HT-29 (cell line): ENCODE measurements at places on chromosomes 3 and 15. TPM values are rescaled to one million over a fixed set of nuclear protein-coding genes. Genes with fewer than 3 reads are reported as not detected.

Gene EPHA3
- total RNA-seq: not detected in 2 replicates

Gene CYP19A1
- not detected in 2 replicates for total RNA-seq

Gene LXN
- 13.0 and 14.2 TPM in 2 replicates for total RNA-seq

Gene TIMP4
- total RNA-seq: 2.7 and 3.8 TPM in 2 replicates

Gene CHDH
- total RNA-seq: 27.6 and 54.6 TPM in 2 replicates

Gene ROPN1
- not detected in 2 replicates for total RNA-seq

Gene ZNF80
- not detected in 2 replicates for total RNA-seq

Gene MCF2L2
- 0.05 TPM in 1 of 2 replicates, not detected in the other for total RNA-seq

Gene NPRL2
- 30.0 and 30.7 TPM in 2 replicates for total RNA-seq

Gene C3orf49
- not detected in 2 replicates for total RNA-seq

Gene ZBBX
- not detected in 2 replicates for total RNA-seq

Gene DPH6
- 9.3 and 27.3 TPM in 2 replicates for total RNA-seq

Gene MGLL
- total RNA-seq: 83.6 and 95.0 TPM in 2 replicates

Gene RPP25
- total RNA-seq: 60.1 and 68.1 TPM in 2 replicates

Gene PGBD4
- total RNA-seq: 1.5 and 1.7 TPM in 2 replicates

Gene ARPP21
- not detected in 2 replicates for total RNA-seq

Gene WDR82
- 16.4 and 18.9 TPM in 2 replicates for total RNA-seq

Gene ATP8B4
- total RNA-seq: 0.66 and 0.68 TPM in 2 replicates

Gene TMEM108
- not detected in 2 replicates for total RNA-seq

Gene PPP2R3A
- total RNA-seq: 2.1 and 2.3 TPM in 2 replicates

Gene KLHDC8B
- total RNA-seq: 0.42 TPM in 1 of 2 replicates, not detected in the other

Gene IMPG2
- total RNA-seq: not detected in 2 replicates

Gene KCNAB1
- total RNA-seq: not detected in 2 replicates

Gene MYLK
- total RNA-seq: 15.0 and 20.5 TPM in 2 replicates

Gene AGBL1
- not detected in 2 replicates for total RNA-seq

Gene BTBD1
- 90.3 and 111 TPM in 2 replicates for total RNA-seq

Gene HACD3
- total RNA-seq: 77.9 and 82.4 TPM in 2 replicates

Gene CKMT1B
- 2.6 and 7.6 TPM in 2 replicates for total RNA-seq

Gene ANKUB1
- total RNA-seq: not detected in 2 replicates

Gene PRICKLE2
- total RNA-seq: under 0.01 and 0.34 TPM in 2 replicates

Gene ERICH6
- total RNA-seq: not detected in 2 replicates

Gene CAMK2N2
- 0.13 TPM in 1 of 2 replicates, not detected in the other for total RNA-seq

Gene EFCC1
- total RNA-seq: 0.25 TPM in 1 of 2 replicates, not detected in the other

Gene GRK7
- 0.03 TPM in 1 of 2 replicates, not detected in the other for total RNA-seq

Gene SCG5
- total RNA-seq: 0.25 and 0.37 TPM in 2 replicates

Gene CFAP100
- 0.64 and 2.3 TPM in 2 replicates for total RNA-seq

Gene IP6K1
- total RNA-seq: 24.3 and 38.3 TPM in 2 replicates

Gene AADACL2
- not detected in 2 replicates for total RNA-seq

Gene IMPDH2
- 265 and 282 TPM in 2 replicates for total RNA-seq
